ENCODE measurements at places on chromosomes 6 and 20.

- no peak for DNase-seq
These were observed 10.5 kb downstream of the NT5E start for GRCh38 chr6:85460154-85460920.

DNA sequence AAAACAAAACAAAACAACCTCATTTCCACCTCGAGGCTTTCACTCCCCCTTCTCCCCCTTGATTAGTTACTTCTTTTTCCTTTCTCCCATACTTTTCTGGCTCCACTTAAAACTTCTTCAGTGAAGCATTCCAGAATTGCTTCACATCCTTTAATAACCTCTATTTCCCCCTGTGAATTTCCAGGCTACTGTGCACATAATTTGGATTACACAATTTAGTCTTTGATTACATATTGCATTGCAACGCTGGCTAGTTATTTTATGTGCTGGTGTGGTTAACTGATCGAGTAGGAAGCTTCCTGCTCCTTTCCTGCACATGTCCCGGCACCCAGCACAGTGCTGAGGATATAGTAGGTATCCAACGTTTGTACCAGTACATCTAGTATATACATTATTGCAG, 28.1 kb upstream of the EEF1E1 start:
- DNase-seq, result no peak

- no peak for DNase-seq
These were observed 106.4 kb downstream of the JARID2 start for GRCh38 chr6:15352220-15352619.

DNA sequence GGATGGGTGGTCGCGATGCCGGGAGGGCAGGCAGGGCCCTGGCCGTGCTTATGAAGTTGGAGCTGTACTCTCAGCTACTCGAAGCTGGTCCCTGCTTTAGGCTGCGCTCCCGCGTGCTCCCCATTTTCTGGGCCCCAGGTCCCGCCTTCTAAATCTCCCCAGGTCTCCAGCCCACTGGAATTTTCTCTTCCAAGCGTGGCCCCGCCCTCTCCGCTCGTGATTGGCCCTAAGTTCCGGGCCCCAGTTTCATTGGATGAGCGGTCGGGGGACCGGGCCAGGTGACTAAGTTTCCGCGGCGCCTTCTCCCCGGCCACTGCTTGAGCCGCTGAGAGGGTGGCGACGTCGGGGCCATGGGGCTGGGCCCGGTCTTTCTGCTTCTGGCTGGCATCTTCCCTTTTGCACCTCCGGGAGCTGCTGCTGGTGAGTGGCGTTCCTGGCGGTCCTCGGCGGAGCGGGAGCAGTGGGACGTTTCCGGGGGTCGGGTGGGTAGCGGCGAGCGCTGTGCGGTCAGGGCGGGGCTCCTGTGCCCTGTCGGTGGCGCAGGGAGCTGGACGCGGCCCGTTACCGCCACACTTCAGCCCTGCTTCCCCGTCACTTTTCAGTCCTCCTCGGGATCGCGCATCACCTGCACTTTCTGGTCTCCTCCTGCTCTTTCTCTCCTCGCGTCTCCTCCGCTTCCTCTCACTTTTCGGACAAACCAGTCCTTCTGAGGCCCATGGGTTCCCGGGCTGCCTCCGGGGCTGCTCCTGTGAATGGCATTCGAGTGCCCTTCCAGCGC, at the start of gene MICA:
TSS of gene MICA (plus strand) at position 313 of the 778 bp plus-strand sequence. CDS start at position 351, 38 bp downstream.
- peak; percentile 16 for DNase-seq

DNA sequence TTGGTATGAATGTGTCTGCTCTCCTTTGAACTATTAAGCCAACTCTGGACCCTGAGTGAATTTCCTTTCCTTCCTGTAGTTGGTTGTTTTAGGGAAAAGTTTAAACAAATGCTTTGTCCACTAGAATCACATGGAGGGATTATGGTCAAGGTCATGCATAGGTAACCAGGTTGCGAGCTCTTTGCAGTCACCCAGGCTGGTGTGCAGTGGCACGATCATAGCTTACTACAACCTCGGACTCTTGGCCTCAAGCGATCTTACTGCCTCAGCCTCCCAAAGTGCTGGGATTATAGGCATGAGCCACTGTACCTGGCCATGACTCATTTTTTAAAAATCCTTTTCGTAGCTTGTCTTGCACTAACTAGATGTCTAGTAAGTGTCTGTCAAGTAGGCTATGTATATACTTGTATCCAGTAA, 88.0 kb upstream of the SOX4 start:
- DNase-seq, result no peak

GRCh38 chr20:40855269-40855668, 166.2 kb upstream of the MAFB start:
- DNase-seq, result no peak

DNA sequence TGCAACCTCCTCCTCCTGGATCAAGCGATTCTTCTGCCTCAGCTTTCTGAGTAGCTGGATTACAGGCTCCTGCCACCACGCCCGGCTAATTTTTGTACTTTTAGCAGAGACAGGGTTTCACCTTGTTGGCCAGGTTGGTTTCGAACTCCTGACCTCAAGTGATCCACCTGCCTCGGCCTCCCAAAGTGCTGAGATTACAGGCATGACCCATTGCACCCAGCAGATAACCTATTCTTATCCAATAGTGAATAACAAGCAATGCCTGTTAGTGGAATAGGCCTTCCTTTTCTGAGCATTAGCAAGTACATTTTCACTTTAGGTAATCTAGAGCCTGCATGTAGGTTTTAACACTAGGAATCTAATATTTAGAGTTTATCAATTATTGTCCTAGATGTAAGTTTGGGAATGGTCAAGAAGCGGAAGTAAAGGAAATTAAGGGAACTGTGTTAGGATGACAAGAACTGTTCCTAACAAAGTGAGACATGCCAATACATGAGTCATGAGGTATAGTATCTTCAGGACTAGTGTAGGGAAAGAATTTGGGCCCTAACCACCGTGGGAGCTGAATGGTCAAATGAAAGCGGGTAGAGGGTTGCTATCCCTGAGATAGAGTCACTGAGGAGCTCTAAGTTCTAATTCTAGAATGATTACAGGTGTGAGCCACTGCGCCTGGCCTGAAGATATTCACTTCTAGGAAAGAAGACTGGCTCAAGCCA, 15.0 kb downstream of the BLTP3A start:
- no peak for DNase-seq

- DNase-seq, result no peak
These were observed 146.8 kb downstream of the GJA1 start for GRCh38 chr6:121582262-121582661.

- DNase-seq, result no peak
These were observed 148.1 kb downstream of the ZDHHC14 start for GRCh38 chr6:157528931-157529653.

DNA sequence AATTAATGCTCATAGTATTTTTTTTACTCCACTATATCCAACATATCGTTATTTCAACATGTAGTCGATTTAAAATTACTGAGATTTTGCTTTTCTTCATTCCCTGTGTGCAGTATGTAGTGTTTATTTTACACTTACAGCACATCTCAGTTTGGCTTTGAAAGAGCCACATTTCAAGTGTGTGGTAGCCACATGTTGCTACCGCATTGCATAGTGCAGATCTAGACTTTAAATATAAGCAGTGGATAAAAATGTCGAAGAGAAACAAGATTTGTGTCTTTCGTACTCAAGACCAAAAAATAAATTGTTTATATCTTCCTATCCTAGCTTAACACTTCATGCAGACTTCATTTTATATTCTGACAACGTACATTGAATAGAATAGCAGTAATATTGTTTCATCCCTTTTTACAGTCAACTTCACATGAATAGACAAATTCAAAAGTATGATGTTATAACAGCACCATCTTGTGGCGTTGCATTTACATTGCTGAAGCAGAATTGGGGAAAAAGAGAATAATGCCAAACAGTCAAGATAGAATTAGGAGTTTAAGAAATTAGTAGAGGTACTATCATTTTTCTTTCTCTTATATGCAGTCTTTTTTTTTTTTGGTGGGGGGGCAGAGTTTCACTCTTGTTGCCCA, 29.9 kb downstream of the FBXO5 start:
- DNase-seq, result no peak

- DNase-seq, result no peak
These were observed 162.3 kb downstream of the MRPL14 start for GRCh38 chr6:43964659-43965570.

- no peak for DNase-seq
These were observed 339.2 kb upstream of the JARID2 start for GRCh38 chr6:14906621-14907020.

DNA sequence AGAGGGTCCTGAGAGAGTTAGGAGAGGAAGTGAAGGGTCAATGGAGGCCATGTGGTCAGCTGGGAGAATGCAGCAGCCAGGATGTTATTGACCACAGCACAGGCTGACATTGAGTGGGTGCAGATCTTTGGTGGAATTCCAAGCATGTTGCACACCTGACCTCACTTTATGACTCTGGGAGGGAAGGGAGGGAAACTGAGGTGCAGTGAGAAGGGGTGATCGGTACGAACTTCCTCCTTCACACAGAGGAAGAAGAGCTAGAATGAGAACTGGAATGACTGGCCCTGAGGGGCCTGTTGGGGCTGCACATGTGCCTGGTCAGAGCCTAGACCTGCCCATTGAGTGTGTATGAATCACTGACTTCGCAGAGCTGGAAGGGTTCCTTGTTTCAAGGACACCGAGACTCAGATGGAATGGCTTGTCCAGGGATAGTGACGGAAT, 9.8 kb downstream of the FAM83D start:
- no peak for DNase-seq

- no peak for DNase-seq
These were observed 227.5 kb downstream of the KCNQ5 start for GRCh38 chr6:72849346-72849745.

DNA sequence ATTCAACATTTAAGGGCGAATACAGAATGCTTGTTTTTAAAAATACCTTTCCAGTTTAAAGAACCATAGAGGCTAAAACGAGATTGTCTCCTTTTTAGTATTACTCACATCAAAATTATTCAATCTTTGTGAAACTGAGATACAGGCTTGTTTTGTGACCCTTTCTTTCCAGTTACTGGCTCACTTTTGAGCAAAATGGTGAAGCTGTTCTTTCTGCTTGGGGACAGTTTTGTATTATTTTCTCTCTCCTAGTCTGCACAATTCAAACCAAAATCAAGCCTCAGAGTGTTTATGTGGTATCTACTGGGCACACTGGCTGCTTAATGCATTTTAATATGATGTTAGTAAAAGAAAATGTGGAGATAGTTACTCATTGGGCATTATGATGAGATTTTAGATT, 36.5 kb downstream of the HIVEP1 start:
- no peak for DNase-seq

DNA sequence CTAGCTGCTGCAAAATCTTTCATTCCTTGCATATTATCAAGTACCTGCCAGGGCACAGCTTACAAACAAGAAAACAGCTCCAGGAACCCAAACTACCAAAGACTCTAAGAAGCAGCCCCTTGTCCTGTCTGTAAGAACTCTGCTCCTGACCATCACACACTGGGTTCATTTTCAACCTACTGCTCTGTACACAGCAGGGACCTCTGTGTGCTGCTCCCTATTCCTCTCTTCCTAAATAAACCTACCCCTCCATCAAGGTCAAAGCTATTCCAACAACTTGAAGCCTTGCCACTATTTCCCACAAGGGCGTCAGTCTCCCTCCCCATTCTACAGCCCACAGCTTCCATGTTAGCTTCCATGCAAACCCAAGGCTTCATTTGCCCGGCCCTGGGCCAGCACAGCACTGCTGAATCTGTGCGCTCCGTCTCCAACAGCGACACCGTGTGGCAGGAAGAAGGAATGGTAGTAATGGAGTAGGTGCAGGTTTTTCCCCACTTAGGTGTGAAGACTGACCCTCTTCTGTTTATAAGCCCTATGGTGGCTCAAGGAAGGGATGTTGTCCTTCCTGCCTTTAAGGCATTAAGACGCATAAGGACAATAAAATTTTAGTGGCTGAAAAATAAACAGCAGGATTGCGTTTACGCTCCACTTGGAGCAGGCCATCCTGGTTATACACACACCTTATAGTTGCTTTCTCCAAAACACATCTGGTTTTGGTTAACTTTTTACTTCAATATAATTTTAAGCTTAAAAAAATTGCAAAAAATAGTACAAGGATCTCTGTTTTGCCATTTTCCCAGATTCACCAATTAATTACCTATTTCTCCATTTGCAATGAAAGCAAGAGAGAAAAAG, 115.2 kb upstream of the NXT1 start:
- DNase-seq, result no peak

GRCh38 chr6:168964138-168964835, 289.4 kb downstream of the THBS2 start:
- no peak for DNase-seq

GRCh38 chr6:159008656-159009288, 8.8 kb upstream of the RSPH3 start:
- DNase-seq, result no peak

GRCh38 chr20:10472871-10473270, 37.8 kb downstream of the SLX4IP start:
- DNase-seq, result no peak

DNA sequence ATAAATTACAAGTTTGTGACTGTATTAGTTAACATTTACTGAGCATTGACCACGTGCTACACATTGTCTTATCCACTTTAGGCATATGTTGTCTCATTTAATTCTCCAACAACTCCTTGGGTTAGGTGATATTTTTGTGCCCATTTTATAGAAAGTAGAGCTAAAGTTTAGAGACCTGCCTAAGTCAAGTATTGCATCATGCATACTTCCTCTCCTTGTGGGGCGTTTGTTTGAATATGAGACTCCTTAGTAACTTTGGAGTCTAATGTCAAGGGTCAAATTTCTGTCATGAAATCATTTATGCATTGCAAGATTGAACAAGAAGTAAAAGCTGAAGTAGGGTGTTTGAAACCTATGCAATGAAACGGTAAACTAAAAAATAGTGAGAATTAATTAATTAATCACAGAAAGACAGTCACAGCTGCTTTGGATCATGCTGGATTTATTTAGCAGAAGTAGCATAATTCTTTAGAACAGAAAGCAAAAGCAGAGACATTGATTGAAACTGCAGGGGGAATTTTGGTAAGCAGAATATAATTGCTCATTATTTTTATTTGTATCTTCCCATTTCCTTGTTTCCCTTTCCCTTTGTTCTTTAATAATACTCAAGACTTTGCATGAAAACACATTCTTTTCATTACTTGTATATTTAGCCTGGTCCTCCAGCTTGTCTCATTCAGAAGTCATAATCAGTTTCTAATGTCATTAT, 1374.4 kb upstream of the GJE1 start:
- no peak for DNase-seq

DNA sequence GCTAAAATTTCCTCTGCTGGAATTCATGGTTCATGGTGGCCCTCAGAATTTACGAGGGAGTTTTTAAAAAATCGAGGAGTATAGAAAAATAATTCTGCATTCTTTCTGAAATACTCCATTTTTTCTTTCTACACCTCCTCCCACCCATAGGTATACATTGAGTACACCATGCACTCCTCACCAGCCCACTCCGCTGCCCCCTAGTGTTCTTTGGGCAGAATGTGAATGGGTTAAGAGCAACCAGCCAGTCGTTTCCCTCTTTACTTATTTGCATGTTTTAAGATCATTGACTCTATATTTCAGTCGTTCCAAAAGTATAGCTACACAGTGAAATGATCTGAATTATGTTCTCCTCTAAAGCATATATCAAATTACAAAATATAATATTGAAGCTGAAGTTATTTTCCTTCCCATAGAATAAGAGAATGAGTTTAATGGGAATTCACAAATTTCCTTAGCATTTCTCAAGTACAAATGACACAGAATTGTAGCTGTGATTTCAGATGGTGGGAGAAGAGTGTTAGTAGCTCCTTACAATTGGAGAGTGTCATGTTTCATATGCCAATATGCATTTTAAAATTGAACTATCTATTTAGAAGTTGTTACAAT, 977.7 kb upstream of the SLC35B3 start:
- DNase-seq, result no peak

- DNase-seq, result no peak
These were observed 37.1 kb upstream of the PROKR2 start for GRCh38 chr20:5353624-5354496.
